ENCODE measurements at places on chromosomes 13 and 19.

DNA sequence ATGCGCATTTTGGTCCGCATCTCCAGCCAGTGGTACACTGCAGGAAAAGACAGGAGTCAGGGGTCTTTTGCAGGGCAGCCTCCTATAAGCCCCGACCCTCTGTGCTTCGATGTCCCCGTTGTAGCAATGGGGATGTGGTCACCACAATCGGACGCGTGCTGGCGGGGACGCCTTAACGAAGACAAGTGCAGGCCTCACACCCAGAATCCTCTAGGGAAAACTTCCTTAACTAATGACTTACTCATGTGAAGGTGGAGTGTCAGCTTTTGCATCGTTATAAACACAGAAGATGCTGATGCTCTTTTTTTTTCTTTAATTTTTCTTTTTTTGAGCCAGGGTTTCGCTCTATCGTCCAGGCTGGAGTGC lies 22.1 kb downstream of the VASP start:
- DNase-seq: no peak

DNA sequence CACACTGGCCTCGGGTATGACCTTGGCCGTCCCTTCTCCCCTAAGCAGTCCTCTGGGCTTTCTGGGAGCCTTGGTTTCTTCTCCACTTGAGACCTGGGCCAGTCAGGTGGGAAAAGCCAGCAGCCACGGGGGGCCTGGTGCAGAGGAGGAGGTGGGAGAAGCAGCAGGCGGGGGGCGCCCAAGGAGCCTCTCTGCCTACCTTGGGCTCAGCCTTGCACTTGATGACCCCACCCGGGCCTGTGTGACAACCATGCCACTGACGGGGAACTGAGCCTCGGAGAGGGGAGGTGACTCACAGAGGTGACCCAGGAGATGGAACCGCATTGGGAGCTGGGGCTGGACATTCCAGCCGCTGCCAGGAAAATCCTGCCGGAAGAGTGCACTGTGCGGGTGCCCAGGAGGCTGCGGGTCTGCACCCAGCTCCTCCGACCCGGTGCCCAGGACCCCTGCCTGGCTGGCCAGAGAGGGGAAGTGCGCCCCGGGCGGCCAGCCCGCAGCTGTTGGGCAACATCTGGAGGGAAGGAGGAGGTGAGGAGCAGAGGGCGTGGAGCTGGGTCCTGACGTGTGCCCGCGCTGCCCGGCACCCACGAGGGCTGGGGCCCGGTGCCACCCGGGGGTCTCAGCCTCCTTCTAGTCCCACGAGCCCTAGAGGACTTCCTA lies 23.4 kb upstream of the SLC7A10 start:
- DNase-seq: no peak

DNA sequence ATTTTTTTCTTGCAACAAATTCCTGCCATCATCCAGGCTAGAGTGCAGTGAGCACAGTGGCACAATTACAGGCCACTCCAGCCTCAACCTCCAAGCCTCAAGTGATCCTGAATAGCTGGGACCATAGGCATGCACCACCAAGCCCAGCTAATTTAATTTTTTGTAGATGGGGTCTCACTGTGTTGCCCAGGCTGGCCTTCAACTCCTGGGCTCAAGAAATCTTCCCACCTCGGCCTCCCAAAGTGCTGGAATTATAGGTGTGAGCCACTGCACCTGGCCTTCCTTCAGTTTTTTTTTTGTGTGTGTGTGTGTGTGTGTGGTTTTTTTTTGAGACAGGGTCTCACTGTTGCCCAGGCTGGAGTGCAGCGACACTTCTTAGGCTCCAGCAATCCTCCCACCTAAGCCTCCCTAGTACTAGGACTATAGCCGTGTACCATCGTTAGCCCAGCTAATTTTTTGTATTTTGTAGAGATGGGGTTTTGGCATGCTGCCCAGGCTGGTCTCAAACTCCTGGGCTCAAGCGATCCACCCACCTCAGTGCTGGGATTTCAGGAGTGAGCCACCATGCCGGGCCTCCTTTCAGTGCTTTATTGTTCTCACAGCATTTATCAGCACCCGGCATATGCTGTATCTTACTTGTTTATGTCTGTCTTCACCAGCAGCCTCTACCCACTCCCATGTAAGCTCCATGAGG lies 5.9 kb upstream of the SRRM5 start:
- no peak for DNase-seq

DNA sequence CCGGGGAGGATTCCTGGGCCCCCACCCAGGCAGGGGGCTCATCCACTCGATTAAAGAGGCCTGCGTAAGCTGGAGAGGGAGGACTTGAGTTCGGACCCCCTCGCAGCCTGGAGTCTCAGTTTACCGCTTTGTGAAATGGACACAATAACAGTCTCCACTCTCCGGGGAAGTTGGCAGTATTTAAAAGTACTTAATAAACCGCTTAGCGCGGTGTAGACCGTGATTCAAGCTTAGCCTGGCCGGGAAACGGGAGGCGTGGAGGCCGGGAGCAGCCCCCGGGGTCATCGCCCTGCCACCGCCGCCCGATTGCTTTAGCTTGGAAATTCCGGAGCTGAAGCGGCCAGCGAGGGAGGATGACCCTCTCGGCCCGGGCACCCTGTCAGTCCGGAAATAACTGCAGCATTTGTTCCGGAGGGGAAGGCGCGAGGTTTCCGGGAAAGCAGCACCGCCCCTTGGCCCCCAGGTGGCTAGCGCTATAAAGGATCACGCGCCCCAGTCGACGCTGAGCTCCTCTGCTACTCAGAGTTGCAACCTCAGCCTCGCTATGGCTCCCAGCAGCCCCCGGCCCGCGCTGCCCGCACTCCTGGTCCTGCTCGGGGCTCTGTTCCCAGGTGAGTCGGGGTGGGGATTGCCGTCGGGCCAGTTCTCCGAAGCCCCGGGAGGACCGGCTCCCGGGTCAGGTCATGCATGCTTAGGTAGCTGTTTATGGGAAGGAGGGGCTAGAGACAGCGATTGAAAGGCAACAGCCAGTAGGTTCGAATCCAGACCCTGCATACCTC lies at the start of gene ICAM1:
Gene ICAM1 (plus strand): TSS at position 505 of the 779 bp plus-strand sequence. CDS start 40 bp downstream, at position 545.
- peak; percentile 78 for DNase-seq

- no peak for DNase-seq
These were observed 523.4 kb downstream of the FGF9 start for GRCh38 chr13:22194106-22194805.

DNA sequence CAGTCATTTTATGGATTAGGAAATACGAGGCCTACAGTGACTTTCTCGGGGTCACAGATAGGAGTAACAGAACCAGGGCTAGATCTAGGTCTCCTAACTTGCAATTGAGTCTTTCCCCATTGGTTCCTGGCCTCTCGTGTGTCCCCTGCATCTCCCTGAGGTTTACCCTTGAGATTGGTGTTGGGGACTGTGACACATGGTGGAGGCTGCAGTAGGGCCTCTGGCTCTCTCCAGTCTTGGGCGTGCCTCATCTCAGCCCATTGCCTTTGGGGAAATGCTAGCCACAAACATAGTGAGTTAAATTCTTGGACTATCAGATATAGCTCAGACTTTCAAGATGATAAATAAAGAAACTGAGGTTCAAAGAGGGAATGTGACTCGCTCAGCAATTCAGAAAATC lies 212.1 kb downstream of the KCNRG start:
- no peak for DNase-seq

DNA sequence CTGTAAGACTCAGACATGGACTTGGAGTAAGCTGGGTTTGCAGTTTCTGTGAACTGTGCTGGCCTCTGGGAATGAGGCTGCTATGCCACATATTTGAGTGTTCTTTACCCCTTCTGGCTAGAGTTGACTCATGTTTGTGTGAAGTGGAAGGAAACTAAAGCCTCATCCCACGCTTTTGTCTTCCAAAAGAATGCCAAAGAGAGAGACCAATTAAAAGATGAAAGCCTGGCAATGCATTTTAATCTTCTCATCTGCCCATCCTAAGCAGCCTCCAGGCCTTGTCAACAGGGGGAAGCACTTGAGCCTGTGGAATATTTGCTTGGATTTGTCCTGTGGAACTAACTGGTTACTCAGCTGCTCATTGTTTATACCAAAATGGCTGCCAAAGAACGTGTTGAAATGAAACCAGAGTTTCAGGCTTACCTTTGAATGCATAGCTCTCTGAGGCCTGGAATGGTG lies 49.1 kb downstream of the LMO7 start:
- no peak for DNase-seq

GRCh38 chr19:5138606-5139582 lies 170.0 kb downstream of the KDM4B start:
- DNase-seq: peak; percentile 80

- DNase-seq: no peak
These were observed 41.6 kb upstream of the ZNF681 start for GRCh38 chr19:23800271-23800670.

GRCh38 chr19:1028062-1028926 lies 1.9 kb downstream of the CNN2 start:
- DNase-seq: peak; percentile 92

GRCh38 chr19:34589730-34590129 lies 87.2 kb downstream of the SCGB2B2 start:
- no peak for DNase-seq

DNA sequence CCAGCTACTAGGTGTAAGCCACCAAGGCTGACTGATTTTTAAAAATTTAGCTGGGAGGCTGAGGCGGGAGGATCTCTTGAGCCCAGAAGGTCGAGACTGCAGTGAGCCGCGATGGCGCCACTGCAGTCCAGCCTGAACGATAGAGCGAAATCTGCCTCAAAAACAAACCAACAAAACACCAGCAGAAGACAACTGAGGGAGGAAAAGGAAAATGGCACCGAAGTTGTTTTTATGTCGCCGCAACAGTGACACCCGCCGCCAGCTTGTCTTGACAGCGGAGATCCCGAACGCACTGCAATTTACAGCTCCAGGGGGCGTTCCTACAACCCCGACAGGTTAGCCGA lies 298 bp upstream of the FAM98C start:
- DNase-seq: no peak

DNA sequence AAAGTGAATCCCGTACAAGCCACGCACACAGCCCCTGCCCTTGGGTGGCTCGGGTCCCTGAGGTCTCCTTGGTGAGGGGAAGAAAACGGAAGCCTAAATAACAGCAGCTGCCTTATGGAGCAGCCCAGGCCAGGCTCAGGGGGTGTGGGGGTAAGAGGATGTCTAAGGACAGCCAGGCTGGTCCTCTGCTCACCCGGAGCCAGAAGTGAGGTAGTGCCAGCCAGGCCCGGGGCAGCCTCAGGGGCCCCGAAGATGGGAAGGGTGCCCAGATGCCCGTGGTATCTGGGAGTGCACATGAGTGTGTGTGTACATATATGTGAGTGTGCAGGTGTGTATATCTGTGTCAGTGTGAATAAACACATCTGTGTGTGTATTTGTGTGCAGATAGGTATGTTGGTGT lies 38.4 kb upstream of the PEPD start:
- no peak for DNase-seq

GRCh38 chr19:2969104-2969504 lies 8.3 kb upstream of the TLE6 start:
- DNase-seq: peak; percentile 71

DNA sequence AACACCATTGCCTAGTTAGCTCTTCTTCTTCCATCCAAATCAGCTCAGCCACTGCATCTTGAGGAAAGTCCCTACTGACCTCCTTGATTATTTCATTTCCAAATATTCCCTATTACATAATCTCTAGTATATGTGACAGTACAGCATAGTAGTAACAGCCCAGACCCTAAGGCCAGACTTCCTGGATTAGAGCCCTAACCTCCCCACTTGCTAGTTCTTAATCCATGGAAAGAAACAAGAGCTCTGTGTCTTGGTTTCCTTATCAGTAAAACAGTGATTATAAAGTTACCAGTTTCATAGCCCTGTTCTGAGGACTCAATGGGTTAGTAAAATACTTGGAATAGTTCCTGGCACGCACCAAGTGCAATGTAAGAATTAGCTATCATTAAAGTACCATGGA lies 153.0 kb downstream of the RAP2A start:
- DNase-seq: no peak

GRCh38 chr19:14181906-14182305 lies 24.1 kb downstream of the ADGRL1 start:
- no peak for DNase-seq

- no peak for DNase-seq
These were observed 283.9 kb downstream of the KLF12 start for GRCh38 chr13:73850104-73850873.

DNA sequence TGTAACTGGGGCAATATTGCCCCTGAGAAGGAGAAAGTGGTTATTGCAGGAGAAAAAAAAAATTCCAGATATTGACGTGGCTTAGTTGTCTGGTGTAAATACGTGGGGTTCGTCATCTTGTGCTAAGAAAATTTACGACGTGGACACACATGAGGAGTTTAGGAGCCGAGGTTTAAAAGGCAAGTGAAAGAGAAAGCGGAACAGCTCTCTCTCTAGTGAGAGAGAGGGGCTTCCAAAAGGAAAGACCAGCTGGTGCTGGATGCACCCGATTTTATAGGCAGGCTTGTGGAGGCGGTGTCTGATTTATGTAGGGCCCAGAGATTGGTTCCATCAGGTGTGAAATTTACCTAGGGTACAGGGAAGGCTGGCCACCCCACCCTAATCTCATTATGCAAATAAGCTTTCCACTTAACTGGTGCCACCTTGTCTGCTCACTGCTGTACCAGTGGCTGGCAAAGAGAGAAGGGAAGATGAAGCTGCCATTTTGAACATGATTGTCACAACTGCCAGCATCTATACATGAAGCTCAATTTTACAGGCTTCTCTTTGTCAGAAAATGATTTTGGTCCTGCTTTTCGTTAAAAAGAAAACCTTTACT lies 845.1 kb downstream of the DACH1 start:
- DNase-seq: no peak

DNA sequence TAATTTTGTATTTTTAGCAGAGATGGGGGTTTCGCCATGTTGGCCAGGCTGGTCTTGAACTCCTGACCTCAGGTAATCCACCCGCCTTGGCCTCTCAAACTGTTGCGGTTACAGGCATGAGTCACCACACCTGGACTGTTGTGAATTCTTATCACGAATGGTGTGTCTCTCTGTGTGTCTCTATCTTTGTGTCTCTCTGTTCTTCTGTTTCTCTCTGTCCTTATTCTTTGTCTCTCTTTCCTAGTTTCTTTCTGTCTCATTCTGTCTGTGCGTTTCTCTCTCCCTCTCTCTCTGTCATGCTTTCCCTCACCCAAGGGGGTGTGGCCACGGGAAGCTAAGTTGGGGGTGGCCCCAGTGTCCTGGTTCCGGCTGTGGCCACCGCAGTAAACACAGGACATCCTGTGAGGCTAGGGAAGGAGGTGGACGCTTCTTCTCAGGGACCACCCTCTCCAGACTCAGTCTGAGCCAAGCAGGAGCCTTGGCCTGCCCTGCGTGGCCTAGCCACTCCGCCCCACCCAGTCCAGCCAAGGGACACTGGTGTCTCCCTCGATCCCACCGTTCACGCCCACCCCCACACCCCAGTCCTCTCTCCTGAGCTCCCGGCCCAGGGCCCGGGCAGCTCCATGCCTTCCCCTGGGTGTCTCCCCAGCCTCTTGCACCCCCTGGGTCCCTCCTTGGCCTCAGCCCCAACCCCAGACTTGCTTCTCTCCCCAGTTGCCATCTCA lies 3.9 kb upstream of the PRX start:
- peak; percentile 77 for DNase-seq

- DNase-seq: no peak
These were observed 1072.4 kb downstream of the EFNB2 start for GRCh38 chr13:105463011-105463501.

DNA sequence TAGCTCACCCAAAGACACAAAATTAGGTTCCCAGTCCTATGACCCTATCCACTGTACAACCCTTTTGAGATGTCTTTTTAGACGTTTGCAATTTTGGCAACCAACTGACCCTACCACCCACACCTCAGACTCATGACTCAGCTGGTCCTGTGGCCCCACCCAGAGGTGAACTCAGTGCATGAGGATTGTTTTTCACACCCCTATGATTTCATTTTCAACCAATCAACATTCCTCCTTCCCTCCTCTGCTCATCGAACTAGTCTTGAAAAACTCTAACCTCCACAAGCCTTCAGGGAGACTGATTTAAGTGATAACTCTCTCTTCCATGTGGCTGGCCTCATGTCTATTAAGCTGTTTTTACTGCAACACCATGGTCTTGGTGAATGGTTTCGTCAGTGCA lies 350.7 kb downstream of the UQCRFS1 start:
- no peak for DNase-seq

All from left hindlimb (tissue), 1 donor.